Muscle of leg (tissue), 16 donors: ENCODE measurements at places on chromosomes 6 and 20. TPM values are rescaled to one million over a fixed set of nuclear protein-coding genes. Genes with fewer than 3 reads are reported as not detected.

Gene ZMYND8
- polyA plus RNA-seq: 15.4 TPM

Gene SLC22A23
- polyA plus RNA-seq: 4.9 TPM

Gene FAM217A
- 1.1 TPM for polyA plus RNA-seq

Gene VSTM2L
- polyA plus RNA-seq: 1.6 TPM

Gene CCDC170
- 0.72 TPM for polyA plus RNA-seq

Gene SLC17A1
- polyA plus RNA-seq: not detected

DNA sequence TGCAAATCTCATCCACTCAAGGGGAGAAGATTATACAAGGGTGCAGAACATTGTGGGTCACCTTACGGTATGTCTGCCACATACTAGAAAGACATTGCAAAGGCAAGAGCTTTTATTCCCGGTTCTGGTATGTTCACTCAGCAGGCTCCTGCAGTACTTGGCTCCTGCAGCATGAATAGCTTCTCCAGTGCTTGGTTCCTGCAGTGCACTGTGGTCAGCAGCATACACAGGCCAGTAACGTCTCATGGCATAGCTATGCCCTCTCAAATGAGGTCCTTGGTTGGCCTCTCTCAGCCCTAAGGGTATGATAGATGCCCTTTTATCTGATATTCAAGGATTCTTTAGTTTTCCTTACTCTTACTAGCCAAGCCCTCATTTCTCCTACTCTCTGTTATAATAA lies 12.6 kb downstream of the TCP11 start:
- DNase-seq: no peak

DNA sequence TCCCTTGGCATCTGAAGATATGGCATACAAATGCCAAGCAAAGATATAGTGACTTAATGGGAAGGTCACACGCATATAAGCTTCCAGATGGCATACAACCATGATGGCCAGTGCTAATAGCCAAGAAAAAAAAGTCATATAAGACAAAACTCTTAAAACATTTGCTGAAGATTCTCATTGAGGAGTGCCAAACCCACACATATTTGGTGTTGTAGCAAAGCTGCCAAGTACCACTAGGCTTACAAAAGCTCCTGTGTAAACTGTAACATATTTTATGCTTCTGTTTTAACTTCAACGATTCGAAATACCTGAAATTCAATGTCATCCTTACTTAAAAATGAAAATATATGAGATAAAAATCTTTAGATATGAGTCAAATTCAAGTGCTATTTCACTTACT lies 123.0 kb downstream of the HMGCLL1 start:
- no peak for DNase-seq

- no peak for DNase-seq
Measured at GRCh38 chr6:30130179-30130679, 5.7 kb upstream of the TRIM40 start.

DNA sequence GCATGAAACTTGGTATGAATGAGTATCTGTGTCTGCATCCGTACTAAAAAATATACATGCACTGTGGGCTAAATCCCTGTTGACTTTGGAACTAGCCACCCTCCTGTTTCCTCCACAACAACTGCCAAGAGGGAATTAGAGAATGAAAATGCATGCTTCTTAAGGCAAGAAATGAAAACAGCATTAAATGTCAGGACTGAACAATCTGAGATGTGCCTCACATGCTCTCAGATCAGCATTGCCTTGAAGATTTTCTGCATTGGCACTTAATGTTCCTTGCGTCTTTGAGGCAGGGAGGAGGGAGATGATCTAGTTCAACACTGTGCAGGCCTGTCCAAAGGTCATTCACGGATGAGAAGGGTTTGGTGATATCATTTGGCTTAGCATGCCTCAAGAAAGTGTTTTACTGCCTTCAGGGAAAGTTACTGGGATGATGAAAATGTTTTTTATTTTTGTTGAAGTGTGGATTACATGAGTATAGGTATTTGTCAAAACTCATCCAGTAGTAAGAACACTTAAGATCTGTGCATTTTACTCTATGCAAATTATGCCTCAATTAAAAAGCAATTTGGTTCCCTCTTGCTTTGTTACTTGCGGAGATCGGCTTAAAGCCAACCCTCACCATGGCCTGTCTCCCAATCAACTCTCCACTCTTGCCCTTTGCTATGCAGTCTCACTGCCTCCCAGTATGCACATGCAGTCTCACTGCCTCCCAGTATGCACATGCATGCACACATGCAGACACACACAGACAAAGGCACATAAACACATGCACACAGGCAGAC lies 47.5 kb upstream of the RIN2 start:
- peak; percentile 48 for DNase-seq

DNA sequence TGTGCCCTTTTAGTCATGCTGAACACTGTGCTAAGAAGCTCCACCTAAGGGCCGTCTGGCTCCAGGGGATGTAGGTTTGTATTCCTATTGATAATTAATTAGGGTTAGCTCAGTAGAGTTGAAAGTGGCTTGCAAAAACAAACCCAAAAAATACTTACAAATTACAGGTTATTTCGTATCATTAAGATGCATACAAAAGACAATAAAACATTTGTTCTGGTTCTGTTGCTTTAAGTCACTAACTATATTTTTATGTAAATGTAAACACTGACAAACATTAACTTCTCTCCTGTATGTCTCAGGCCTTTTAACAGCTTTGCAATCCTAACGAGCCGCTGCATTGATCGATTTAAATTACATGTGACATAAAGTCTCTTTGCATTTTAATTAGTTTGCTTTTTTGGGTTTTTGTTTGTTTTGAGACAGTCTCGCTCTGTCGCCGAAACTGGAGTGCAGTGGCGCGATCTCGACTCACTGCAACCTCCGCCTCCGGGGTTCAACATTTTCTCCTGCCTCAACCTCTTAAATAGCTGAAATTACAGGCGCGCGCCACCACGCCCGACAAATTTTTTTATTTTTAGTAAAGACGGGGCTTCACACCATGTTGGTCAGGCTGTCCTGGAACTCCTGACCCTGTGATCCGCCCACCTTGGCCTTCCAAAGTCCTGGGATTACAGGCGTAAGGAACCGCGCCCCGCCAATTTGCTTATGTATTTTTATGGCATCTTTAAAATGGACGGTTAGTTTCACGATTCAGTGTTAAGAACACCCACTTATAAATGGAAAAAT lies 110.9 kb downstream of the HFE start:
- peak; percentile 63 for DNase-seq

- DNase-seq: peak; percentile 40
Measured at GRCh38 chr6:124977067-124977908, 15.1 kb downstream of the RNF217 start.

GRCh38 chr6:161366301-161366923 lies 92.6 kb upstream of the AGPAT4 start:
- DNase-seq: no peak

GRCh38 chr6:7201732-7202541 lies 94.2 kb downstream of the RREB1 start:
- DNase-seq: peak; percentile 80

DNA sequence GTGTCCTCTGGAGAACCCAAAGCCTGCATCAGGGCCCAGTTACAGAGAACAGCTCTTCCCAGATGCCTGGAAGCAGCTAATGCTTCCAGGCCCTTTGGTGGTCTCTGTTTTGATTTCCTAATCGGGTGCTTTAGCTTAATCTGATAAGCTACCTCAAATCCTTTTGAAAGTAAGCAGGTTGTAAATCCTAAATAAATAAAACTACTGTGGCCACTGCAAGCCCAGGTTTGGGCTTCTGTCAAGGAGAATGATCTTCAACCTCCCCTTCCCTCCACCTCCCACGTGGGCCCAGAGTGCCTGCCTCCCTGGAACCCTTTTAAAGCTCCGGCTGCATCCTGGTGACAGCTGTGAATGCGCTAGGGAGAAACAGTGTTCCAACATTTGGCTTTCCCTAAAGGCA lies 25.2 kb upstream of the FYN start:
- DNase-seq: no peak

DNA sequence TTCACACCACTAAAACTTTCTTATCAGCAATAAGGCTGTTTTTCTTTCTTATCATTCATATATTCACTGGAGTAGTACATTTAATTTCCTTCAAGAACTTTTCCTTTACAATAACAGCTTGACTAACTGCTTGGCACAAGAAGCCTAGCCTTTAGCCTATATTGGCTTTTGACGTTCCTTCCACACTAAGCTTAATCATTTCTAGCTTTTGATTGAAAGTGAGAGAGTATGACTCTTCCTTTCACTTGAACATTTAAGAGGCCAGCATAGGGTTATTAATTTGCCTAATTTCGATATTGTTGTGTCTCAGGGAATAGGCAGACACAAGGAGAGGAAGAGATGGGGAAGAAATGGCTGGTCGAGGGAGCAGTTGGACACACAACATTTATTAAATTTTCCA lies 23.6 kb downstream of the THEMIS start:
- no peak for DNase-seq

GRCh38 chr6:18022398-18023231 lies 35.2 kb upstream of the KIF13A start:
- peak; percentile 23 for DNase-seq

GRCh38 chr6:79821859-79822258 lies 125.5 kb downstream of the ELOVL4 start:
- DNase-seq: no peak

GRCh38 chr6:5936140-5936539 lies 70.6 kb downstream of the NRN1 start:
- DNase-seq: no peak
